ENCODE measurements at places on chromosomes 3 and 15.

DNA sequence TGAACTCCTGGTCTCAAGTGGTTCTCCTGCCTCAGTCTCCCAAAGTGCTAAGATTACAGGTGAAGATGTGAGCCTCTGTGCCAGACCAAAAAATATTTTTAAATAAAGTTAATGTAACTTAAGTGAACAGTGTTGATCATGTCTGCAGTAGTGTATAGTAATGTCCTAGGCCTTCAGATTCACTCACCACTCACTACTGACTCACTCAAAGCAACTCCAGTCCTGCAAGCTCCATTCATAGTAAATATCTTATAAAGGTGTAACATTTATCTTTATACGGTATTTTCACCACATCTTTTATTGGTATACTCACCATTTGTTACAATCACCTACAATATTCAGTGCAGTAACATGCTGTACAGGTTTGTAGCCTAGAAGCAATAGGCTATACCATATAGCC is 264.2 kb downstream of the ULK4 start:
- no peak for DNase-seq

GRCh38 chr3:53422954-53423698 is 71.3 kb upstream of the CACNA1D start:
- DNase-seq, result no peak

DNA sequence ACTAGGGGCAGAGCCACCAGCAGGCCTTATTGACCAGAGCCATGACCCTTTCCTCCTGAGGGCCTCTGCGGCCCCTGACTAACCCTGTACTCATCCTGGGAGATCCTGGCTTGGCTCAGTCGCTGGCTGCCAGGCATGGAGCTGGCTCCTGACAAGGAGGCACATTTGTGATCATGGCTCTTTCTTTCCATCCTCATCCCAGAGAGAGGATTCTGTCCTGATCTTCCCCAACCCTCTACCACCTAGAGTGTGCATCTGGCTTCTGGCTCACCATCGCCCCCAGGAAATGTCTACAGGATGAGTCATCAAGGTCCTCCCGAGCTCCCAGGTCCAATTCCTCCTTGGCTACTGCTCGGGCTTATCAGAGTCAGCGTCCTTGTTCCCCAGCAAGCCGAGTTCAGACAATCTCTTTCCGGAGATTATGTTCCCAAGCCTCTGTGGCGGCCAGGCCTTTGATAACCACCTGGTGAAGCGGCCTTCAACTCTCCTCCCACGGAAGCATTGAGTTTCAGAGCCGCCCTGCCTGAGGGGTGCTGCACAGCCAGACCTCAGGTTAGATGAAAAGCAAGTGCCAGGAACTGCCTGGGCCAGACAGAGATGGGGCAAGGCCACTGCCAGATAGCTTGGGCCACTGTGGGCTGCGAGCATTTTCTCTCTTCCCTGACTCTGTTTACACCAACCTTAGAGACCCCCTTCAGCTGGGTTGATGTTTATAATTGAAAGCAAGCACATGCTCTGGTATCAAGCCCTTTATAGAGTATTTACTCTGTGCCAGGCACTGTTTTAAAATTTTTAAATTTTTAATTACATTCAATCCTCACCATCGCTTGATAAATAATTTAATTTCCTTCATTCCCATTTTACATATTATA is 44.3 kb upstream of the MRPS22 start:
- DNase-seq, result peak; percentile 75

DNA sequence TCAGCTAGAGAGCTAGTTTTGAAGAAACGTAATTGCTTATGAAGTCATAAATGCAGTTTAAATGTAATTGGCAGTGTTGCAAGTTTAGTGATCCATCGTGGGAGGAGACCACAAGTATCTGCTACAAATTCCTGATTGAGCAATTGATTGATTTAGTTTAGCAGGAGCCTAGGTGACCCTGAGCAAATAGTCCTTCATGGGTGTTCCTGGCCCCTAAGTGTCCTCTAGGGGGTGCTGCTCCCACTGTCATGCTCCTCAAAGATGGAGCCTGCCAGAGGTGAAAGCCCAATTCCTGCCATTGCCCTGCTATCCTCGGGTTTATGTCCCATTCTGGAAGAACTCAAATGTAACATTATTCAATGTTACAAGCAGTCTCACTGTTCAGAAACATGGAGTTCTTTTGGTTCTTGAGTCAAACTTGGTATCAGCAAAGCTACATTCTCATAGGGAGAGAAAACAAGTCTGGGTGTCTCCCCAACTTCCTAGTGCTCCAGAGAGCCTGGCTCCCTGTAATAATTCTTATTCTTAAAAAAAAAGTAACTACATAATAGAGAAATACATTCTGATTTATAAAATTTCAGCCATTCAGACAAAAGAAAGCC is 29.8 kb upstream of the SENP5 start:
- peak; percentile 72 for DNase-seq

DNA sequence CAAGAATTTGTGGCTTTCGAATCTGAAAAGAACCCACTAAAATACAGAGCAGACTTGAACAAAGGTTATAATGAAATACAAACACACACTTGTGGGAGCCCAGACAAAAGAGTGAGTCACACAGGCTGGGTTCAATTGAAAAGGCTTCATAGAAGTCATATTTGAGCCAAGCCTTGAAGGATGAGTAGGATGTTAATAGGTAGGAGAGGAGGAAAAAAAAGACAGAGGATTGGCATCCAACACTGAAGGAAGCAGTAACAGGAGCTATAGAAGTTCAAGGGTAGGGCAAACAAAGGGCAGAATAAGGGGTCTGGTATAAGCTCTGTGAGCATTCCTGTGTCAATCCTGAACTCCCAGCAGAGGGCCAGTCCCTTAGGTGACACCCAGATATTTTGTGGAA is 325.4 kb downstream of the FOXP1 start:
- peak; percentile 31 for DNase-seq

- DNase-seq, result no peak
Observed at GRCh38 chr3:13221491-13222061, 148.3 kb upstream of the IQSEC1 start.

GRCh38 chr15:100692671-100693070 is 90.3 kb downstream of the ASB7 start:
- DNase-seq, result no peak

- DNase-seq, result peak; percentile 74
Observed at GRCh38 chr3:14125193-14126016, 553 bp downstream of the TMEM43 start.

GRCh38 chr3:69527498-69527897 is 141.6 kb upstream of the FRMD4B start:
- no peak for DNase-seq

DNA sequence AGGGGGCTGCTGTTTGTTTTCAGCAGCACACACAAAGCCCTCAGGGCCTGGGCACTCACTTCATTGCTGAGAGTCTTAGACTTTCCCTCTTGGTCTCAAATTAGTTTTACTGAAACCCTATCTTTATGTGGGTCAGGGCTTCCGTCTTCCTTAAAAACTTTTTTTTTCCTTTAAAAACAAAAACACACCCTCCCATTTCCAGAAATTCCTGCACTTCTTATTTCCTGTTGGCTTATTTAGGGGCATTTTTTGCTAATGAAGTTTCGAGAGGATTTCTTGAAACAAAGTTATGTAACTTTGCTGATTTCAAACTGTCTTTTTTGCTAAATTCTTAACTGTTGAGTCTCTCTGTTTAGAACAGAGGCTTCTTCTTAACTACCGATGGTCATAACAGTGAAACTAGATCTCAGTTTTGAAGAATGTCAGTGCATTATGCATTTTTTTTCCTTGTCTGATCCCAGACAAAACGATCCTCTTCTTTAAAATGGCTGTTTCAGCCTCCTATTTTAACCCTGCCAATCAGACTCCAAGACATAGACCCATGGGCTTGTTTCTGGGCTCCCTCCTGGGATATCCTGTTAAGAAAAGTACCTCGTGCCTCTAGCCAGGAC is 23.3 kb downstream of the ANAPC13 start:
- DNase-seq, result no peak

DNA sequence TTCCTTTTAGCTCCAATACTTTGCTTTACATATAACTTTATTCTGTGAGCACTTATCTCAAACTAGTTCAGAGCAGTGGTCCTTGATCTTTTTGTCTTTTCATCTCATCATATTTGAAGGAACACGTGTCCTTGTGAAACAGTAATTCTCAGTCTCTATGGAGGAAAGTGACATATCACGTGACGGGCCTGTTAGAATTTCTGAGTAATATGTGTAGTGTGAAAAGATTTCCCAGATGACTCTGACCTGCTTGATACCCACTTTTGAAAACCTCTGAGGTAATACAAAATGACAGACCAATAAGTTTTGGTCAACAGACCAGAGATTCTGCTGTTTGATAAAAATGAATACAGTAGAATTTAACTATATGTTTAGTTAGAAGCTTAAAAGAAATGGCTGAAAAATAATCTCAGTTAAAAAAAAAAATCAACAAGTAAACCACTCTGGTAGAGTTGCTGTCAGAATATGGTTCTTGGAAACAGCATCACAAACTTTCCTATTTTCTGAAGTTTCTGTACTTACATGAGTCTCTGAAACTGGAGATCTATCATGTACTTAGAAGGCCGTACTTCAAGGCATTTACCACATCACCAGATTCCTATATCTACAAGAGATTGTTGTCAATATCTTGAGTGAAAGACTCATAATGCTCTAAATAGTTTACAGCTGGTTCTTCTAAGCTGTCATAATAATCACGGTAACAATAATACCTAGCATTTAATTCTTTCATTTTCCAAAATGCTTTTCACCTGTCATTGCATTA is 590.2 kb upstream of the TBL1XR1 start:
- DNase-seq, result no peak

DNA sequence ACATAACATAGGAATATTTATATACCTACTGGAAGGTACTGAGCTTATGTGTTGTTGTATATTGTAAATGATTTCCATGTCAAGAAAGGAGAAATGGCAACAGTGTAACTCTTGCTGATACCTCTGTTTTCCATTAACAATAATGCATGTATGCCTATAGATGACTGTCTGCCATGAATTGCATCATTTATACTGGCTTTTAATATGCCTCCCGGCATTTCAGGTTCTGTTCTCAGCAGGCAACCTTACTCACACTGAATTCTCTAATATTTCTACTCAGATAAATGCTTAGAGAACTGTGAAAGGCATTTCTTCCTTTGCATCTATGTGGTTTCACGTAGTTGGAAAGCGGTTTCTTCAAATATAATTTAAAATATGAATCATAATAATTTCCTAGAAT is 41.8 kb downstream of the LEKR1 start:
- no peak for DNase-seq

- DNase-seq, result no peak
Observed at GRCh38 chr15:99963976-99964375, 230.7 kb upstream of the LYSMD4 start.

GRCh38 chr15:67701669-67702068 is 123.6 kb upstream of the SKOR1 start:
- no peak for DNase-seq

GRCh38 chr3:184927796-184928315 is 115.9 kb downstream of the VPS8 start:
- no peak for DNase-seq

DNA sequence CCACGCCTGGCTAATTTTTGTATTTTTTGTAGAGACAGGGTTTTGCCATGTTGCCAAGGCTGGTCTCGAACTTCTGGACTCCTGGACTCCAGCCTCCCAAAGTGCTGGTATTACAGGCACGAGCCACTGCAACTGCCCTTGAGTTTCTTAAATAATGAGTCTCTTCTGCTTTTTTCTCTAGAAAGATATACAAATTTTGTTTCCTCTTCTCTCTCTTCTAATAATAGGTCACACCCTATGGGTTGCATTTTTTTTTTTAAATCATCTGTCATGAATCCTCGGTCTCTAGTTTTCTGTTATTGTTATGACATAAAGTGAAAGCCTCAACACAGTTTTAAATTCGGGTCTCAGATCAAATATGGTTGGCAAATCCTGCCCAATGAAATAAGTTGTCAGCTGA is 111.2 kb downstream of the IL12A start:
- no peak for DNase-seq

DNA sequence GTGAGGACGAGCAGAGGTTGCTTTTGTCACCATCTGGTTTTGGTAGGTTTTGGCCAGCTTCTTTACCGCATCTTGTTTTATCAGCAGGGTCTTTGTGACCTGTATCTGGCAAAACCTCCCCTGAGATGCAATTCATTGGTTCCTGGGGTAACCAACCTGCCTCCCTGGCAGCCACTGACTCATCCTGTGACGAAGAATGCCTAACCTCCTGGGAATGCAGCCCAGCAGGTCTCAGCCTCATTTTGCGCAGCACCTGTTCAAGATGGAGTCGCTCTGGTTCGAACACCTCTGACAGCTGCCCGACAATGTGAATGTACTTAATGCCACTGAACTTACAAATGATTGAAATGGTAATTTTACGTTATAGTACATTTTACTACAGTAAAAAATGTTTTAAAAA is 6.8 kb upstream of the ADAMTS17 start:
- no peak for DNase-seq

DNA sequence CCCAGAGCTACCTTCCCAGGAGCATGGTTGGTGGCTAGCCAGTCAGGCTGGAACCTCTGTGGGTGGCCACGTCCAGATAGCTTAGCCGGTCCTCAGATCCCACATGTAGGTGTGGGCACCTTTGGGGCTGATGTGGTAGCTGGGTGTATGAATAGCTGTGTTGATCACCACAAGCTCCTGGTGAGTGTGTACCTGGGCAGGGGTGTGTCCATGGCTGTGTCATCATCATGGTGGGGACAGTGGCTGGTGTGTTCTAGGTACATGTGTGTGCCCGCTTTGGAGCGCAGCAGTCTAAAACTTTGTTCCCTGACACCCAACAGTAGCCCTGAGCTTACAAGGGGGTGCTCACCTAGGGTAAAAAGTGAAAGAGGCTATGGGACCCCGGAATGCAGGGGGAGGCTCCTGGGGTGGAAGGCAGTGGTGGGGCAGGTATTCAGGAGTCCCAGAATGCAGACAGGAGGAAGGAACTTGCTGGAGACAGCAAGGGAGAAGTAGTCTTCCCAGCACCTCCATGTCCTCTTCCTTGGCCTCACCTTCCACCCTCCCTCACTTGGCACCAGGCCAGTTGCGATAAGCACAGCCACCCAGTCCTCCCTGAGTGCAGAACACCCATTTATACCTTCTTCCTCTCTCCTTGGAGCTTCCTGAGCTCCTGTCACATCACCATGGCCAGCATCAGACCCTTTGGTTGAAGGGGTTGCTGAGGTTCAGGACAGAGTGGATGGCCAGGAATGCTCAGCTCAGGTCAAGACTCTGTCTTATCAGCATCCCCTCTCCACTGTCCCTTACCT is 1.2 kb downstream of the CISH start:
- DNase-seq, result peak; percentile 43

GRCh38 chr3:117626577-117626976 is 917.0 kb downstream of the TUSC7 start:
- DNase-seq, result no peak

DNA sequence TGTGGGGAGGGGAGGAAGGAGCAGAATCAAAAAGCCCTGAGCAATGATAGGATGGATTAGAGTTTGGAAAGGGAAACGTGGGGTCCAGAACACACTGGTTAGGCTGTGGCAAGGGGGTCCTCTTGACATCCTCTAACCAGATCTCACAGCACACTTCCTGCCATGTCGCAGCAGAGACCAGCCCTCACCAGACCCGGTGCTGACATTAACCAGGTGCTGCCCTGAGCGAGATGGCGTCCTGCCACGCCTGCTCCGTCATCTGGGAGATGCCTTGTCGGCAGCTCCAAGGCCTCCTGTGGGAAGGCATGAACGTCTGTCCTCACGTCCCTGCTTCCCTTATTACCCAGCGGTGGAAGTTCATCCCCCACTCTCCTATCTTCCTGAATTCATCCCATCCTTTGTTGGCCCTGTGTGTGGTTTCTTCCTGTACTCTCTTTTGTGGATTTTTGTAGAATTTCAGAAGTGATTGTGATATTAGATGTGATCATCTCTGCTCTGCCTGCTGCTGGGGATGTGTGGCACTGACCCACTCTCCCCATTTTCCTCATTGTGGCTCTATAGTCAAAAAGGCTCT is 29.4 kb upstream of the MYZAP start:
- no peak for DNase-seq
